ENCODE measurements at places on chromosomes 4 and X.

DNA sequence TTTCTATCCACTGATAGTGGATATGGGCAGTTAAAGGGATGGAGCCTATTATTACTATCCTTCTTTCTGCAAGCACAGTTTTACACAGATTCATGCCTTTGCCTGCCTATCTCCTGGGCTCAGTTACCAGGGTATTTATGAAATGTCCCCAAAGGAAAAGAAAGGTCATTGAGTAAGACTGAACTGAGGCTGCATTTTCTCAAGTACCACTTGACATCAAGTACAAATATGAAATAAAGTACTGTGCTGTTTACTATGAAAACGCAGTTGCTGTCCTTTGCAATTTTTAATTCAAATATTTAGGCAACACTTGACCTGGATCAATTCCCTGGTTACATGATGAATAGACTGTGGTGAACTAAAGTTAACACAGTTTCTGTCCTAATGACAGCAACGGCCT, 23.5 kb upstream of the SPANXN4 start:
- no peak for DNase-seq

DNA sequence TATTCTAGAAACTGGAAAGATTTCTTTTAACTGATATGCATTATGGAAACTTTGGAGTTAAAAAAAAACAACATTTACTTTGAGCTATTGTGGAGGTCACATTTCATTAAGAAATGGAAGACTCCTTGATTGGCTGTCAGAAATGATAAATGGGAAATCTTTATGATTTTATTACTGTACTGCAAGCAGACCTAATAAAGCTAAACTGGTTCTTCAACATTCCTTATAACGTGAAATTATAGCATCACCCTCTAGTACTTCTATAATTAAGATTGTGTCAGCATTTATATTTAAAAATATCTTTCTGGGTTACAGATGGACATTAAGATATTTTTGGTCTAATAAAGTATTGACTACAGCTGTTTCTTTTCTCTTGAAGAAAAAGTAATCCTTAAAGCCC, 213.8 kb upstream of the PACRGL start:
- no peak for DNase-seq

GRCh38 chr4:122172266-122172665, 20.1 kb downstream of the BLTP1 start:
- no peak for DNase-seq

- DNase-seq: no peak
Observed at GRCh38 chr4:111016416-111016815, 393.5 kb upstream of the PITX2 start.

DNA sequence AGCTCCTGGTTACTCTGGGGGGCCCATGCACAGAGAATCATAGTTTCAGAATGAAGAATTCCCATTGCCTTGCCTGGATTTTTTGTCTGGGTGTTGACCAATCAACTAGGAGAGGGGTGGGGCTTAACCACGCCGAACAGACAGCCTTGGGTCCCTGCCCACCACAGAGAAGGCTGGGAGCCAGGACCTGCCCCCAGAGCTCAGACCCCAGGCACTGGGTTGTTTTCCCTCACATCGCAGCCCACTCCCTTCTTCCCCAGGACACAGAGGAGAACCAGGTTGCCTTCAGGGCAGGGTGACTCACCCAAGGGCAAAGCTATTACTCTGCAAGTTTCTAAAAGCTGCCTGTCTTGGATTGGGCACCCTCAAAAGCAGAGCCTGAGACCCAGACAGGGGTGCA, 23.3 kb upstream of the CRMP1 start:
- no peak for DNase-seq

GRCh38 chrX:45385757-45386156, 185.1 kb upstream of the DIPK2B start:
- no peak for DNase-seq

- no peak for DNase-seq
Observed at GRCh38 chr4:34850421-34850820, 1393.9 kb downstream of the ARAP2 start.

DNA sequence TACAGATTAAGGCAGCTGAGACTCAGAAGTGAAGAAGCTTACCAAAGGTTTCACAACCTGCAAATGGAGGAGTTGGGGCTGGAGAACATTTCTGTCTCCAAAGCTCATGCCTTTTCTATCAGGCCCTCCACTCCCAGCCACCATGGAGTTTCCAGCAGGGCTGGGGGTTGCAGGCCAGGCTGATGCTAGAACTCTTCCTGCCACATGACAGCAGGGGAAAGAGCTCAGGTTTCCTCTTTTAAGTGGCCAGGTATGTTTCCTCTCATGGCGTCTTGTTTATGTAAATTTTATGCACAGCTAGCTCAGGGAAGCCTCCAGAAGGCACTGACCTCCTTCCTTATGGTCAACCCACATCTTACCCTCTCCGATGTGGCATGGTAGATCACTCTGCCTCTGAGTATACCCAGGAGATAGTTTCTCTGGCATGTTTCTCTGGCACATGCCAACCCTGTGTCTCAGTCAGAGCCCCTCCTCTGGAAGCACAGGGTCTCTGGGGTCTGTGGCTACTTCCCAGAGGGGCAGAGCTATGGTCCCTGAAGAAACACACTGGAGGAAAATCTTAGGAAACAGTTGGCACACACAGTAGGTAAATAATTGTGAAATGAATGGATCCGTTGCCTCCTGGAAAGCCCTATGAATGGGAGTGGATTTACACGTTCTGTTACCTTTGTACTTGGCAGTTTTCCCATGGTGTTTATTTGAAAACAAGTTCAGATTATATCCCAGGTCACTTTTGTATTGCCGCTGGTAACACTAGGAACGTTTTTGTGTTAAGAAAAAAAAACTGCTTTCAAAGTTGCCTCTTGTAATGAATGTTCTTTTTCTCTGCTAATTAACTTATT, 28.9 kb downstream of the PDK3 start:
- DNase-seq: no peak

GRCh38 chr4:6641971-6642320, 1.5 kb downstream of the MRFAP1 start:
- DNase-seq: no peak

DNA sequence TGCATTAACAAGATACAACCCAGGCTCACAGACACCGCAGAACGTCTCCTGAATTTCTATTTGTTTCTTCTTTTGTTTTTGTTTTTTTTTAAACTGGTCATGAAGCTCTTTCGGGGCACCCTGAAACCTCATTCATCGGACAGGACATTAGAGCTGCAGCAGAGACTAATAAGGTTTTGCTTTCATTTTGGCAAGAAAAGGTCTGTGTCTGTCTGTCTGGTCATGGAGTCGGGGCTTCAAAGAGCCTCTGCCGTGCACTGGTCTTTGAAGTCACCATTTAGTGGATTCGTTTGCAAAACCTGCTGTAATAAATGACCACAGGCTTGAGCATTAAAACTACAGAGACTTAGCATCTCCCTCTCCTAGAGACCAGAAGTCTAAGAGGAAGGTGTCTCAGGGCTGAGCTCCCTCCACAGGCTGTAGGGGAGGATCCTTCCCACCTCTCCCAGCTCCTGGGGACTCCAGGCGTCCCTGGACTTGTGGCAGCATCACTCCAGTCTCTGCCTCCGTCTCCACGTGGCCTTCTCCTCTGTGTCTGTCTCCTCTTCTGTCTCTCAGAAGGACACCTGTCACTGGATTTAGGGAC, 247.5 kb downstream of the CRLF2 start:
- DNase-seq: no peak

- DNase-seq: no peak
Observed at GRCh38 chr4:110897784-110898183, 274.9 kb upstream of the PITX2 start.

DNA sequence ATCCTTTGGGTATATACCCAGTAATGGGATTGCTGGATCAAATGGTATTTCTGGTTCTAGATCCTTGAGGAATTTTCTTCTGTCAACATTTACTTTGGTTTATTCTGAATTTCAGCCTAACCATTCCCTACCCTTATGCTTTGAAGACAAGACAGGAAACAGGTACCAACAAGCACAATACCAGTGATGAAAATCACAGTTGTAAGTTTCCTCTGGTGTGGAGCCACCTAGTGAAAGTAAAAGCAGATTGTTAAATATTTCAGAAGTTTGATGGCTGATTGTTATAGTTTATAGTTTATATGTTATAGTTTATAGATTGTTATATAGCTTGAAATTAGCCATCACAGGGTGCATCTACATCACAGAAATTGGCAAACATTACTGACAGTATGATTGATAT, 104.5 kb upstream of the AGA start:
- DNase-seq: no peak

- DNase-seq: no peak
Observed at GRCh38 chrX:139881130-139881529, 51.7 kb downstream of the ATP11C start.

GRCh38 chrX:9856588-9856987, 70.4 kb downstream of the SHROOM2 start:
- no peak for DNase-seq

DNA sequence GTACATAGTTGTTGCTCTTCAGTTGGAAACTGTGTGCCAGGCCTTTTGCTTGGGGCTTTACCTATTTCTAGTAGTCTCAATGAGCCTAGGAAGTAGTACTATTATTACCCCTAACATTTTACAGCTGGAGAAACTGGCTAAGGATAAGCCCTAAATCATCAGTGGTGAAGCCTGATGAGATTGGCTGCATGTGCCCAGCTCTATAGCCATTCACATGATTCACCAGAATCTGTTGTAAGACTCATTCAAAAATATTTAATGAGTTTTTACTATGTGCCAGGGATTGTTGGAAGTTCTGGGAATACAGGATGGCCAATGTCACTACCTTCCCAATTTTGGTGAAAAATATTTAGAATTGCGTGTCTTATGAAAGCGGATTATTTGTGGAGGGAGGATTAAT, 2.8 kb downstream of the KIT start:
- DNase-seq: no peak

DNA sequence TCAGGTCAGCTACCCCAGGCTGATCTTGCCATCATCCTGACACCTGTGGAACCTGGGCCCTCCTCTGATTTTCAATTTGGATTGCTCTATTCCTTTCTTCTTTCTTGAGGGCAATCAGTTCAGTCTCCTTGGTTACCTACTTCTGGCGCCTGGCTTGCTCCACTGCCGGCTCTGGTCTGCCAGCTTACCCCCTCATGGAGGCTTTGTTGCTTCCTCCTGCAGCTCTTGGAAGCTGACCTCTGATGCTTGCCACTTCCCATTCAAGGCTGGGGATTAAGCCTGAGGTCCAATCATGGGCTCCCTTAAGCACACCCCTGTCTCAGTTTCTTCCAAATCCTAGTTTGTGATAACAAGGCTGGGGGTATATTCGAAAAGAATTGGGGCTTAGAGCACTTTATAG, 5.4 kb downstream of the TMEM154 start:
- DNase-seq: no peak

GRCh38 chrX:79556800-79557199, 189.7 kb upstream of the ITM2A start:
- no peak for DNase-seq

DNA sequence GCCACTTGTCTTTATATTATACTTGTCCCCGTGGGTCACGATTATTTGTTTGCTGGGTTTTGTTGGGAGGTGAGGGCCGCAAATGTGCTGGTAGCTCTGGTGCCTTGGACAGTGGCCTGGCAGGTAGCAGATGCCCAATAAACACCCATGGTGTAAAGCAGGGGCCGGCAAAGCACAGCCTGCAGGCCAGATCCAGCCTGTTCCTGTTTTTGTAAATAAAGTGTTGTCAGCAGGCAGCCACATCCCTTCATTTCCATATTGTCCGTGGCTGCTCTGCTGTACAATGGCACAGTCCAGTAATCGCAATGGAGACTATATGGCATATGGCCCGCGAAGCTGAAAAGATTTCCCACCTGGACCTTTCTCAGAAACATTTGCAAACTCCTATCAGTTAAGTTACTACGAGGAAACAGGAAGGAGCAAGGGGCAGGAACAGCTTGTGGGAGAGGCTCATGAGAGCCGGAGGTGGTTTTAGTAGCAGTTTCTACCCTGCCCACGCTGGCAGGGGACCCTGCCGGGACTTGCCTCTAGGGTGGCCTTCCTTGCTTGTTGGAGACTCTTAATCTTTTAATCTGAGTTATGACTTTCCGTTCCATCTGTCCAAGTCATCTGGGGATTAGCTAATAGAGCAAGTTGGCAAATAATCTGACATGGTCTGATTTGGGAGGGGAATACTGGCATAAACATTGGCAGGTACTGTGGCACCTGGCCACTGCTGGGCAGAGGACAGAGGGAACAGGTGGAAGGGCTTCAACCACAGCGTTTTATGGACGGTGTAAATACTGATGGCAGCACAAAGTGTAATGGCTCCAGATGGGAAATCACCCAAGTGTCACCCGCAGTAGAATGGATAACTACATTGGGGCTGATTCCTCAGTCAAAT, 19.6 kb downstream of the CLCN4 start:
- DNase-seq: peak; percentile 50

DNA sequence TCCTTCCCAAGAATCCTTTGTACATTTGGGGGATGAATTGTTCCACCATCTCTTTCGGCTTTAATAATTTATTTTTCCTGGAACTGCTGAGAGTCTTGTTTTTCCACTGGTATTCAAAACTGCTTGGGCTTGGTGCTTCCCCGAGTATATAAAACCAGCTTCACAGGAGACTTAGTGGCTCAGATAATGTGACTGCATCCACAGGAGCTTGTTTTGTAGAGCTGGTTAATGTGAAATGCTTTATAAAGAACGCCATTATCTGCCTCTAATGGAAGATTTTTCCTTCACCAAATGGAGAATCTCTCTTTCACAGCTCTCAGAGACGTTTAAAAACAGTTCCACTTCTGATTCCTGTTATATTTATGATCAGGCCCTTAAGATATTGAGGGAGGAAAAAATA, 935.5 kb downstream of the RAB28 start:
- no peak for DNase-seq

GRCh38 chrX:49282647-49283011, 13.0 kb downstream of the PPP1R3F start:
- DNase-seq: no peak

GRCh38 chr4:139054791-139055505, 39.4 kb downstream of the NOCT start:
- no peak for DNase-seq

DNA sequence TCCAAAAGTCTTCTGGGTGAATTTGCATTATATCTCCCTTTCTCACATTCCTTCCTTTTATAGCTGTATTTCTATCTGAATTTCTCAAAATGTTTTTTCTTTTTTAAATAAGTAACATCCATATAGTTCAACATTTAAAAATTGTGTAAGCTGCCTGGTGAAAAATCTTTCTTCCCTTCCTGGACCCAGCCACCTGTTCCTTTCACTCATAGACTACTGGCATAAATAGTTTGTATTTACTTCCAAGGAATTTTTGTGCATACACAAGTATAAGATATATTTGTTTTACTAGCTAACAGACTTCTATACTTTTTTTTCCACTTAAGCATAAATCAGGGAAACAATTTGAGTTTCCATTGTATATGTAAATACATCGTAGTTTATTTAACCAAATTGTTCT, 35.7 kb downstream of the PACRGL start:
- no peak for DNase-seq

- no peak for DNase-seq
Observed at GRCh38 chrX:115177932-115178331, 11.3 kb upstream of the RBMXL3 start.

GRCh38 chr4:152949930-152950329, 13.8 kb downstream of the FHDC1 start:
- no peak for DNase-seq

- no peak for DNase-seq
Observed at GRCh38 chrX:18210470-18210869, 10.2 kb downstream of the BEND2 start.

- no peak for DNase-seq
Observed at GRCh38 chr4:37132351-37132974, 112.1 kb upstream of the NWD2 start.

GRCh38 chr4:1402516-1403091, 3.6 kb downstream of the NKX1-1 start:
- DNase-seq: no peak
